ENCODE measurements at places on chromosomes 12 and 14.

GRCh38 chr14:101665478-101666078, 95.9 kb upstream of the PPP2R5C start:
- peak; percentile 4 for DNase-seq

DNA sequence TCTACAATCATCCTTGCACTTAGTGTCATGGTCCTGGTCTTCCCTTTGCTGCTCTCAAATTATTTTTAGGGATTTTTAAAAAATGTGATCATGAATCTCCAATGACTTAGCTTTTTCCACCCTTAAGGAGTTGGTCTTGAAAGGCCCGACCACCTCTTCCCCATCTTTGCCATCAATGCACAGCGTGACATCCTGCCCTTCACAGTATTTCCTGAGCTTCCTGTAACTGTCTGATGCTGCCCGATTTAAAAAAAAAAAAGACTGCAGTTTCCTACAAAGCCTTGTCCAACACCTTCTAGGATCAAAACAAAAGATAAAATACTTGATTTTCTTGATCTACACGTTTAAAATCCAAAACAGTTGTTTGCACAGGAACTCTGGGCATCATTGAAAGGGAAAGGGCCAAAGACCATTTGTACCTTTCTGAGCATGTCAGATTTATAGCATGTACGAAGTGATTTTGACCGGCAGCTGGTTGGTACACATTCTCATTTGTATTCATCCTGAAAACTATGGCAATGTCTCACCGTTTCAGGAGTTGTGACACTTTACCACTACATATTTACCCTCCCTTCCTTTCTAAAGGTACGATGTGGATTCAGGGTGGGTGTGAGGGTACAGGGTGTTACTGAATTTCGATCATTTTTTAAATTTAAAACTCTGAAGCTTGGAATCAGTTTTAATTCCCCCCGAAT, 7.4 kb upstream of the ELK3 start:
- no peak for DNase-seq

- DNase-seq = no peak
These were observed 90.7 kb downstream of the ITPK1 start for GRCh38 chr14:93025055-93025454.

GRCh38 chr14:50399251-50400032, 2.8 kb upstream of the CDKL1 start:
- DNase-seq = no peak

DNA sequence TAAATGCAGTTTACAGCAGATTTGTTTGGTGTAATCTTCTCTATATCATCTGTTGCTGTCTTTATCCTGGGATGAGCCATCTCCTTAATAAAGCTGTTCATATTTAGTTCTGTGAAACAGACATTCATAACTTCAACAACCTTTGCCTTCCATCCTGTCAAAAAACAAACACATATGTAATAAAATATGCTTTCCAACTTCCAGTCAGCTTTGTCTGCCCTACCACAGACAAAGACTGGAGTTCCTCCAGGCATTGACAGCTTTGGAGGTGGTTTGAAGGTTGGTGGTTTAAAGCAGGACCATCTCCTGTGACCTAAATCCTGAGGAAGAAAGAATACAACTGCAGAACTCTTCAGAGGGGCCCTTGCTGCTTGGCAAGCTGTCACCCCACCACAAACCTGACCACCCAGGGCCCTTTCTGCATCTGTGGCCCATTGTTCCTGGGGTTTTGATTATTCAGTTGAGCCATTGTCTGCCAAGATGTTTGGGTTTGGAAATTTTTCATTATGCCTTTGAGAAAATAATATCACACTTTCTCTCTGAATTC, 28.2 kb upstream of the PTGR2 start:
- DNase-seq = no peak

DNA sequence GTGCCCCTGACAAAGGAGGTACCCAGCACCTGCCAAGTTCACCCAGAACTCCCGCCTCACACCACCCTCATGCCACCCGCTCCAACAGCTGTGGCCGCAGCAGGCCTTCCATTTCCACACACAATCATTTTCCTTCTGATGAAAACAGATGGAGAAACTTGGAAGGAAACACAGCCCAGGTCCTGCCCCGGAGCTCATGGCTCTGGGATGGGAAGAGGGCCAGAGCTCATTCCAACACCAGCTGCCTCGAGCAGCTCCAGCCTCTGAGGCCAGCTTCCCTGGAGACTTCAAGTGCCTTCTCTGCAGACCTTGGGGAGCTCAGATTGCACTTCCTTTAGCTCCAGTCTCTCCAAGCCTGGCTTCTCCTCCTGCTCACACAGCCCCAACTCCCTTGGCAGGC, 55.1 kb upstream of the CMKLR1 start:
- peak; percentile 30 for DNase-seq

GRCh38 chr14:101815994-101816393, 54.5 kb downstream of the PPP2R5C start:
- DNase-seq = no peak

GRCh38 chr12:70540996-70541395, 96.2 kb downstream of the PTPRB start:
- DNase-seq = no peak

- no peak for DNase-seq
These were observed 527.2 kb downstream of the NRXN3 start for GRCh38 chr14:78697341-78697740.

DNA sequence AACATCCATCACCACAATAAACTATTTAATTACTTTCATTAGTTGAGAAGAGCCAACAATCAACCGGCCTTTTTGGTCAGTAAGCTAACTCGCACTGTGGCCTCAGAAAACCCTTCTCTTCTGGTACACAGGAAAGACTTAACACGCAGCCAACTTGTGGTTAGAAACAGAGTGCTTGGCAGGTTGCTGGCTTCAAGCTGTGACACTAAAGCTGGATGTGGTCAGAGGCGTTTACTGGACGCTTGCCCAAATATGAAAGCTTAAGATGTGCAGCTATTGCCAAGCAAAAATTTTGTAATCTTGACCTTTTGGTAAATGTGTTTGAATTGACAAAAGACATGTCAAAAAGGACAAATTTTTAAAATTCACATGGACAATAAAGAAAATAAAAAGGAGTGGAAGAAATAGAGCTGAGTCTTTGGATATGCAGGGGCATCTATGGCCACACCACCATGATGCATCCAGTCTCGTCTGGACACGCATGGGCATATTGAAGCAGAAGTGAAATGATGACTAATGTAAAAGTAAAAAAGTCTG, 2.6 kb upstream of the KLRK1 start:
- no peak for DNase-seq
